Endothelial cell of coronary artery (primary cell): ENCODE measurements at places on chromosomes 5 and 9. TPM values are rescaled to one million over a fixed set of nuclear protein-coding genes. Genes with fewer than 3 reads are reported as not detected.

The DRD1 gene
- total RNA-seq: not detected in 2 replicates

The STK32A gene
- under 0.01 and 0.38 TPM in 2 replicates for total RNA-seq

The FOXD4L5 gene
- total RNA-seq: 0.09 TPM in 2 replicates

The SMIM33 gene
- total RNA-seq: not detected in 2 replicates

The ZNG1C gene
- total RNA-seq: 29.6 and 36.7 TPM in 2 replicates
